Stimulated activated CD8-positive, alpha-beta memory T cell treated with anti-CD3 and anti-CD28 coated beads, Interleukin-2, amount 100 ng/mL, for 48 hours (primary cell): ENCODE measurements at places on chromosomes 3 and 15.

DNA sequence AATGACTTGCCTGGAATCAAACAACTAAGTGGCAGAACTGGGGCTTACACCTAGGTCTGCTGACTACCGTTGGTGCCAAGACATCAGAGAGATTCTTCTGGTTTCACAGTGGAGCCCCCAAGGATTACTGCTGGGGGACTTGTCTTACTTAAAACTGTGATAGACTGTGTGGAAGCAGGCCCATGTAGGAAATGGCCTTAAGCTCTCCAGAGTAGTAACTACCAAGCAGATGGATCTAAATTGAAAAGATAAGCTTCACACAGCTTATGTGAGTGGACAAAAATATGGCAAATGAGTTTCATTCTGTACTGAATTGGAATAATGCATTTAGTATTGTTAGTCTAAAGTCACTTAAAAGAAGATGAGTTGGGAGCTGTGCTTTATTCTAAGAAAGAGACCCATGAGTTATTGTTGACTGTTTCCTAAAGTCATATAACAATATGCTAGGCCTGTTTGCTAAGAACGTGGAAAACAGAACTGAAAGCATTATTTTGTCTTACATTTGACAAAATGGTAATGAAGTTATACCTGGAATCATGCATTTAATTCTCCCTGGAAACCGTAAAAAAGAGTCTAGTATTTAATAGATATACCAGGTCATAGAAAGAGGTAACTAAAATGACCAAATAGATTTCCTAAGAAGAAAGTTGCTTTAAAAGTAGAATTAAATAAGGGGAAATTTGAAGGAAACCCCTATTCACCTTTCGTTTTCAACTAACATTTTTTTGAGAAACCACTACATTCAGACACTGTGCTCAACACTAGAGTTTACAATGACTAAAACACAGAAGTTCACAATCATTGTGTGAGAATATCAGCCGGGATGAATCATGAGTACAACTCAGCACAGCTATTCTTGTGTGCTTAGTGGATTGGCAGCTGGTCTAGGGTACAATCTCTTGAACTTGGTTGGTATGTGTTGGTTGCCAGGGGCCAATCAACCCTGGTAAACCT, 13.0 kb upstream of the MAPK6 start:
- DNase-seq, result no peak

- no peak for DNase-seq
Measured at GRCh38 chr3:194405766-194406165, 6.7 kb upstream of the GP5 start.

GRCh38 chr15:57440799-57441198, 64.5 kb downstream of the CGNL1 start:
- DNase-seq, result no peak

- DNase-seq, result no peak
Measured at GRCh38 chr3:10469441-10470119, 35.8 kb downstream of the ATP2B2 start.
